Osteocyte (in vitro differentiated cells): ENCODE measurements at places on chromosomes 13 and 19.
A peak's percentile ranks its signal among the peaks of the same experiment; 100 is the strongest.

DNA sequence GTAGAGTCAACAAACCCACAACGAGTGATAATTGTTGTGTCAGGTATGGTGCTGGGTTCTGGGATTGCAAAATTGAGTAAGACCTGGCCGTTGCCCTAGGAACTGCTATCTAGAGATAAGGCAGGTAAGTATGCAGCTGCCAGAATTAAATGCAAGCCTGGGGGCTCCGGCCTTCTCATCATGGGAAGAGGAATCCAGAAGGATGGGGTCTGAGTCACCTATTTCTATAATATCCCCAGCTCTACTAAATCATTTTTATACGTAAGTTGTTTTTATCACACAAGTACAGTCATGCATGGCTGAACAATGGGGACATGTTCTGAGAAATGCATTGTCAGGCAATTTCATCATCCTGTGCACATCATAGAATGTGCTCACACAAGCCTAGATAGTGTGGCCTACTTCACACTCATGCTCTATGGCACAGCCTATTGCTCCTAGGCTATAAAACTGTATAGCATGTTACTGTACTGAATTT, 203.0 kb downstream of the KLF5 start:
- H3K27ac ChIP-seq, result no peak overlapping the region
- no peak for DNase-seq
- H3K27me3 ChIP-seq, result peaks cover 10% of the 10 kb centered on the region

- DNase-seq, result no peak
- peak overlapping the region; percentile 66 for H3K27ac ChIP-seq
- no peaks in the 10 kb centered on the region for H3K27me3 ChIP-seq
- peaks cover 52% of the 10 kb centered on the region for H3K4me1 ChIP-seq
Measured at GRCh38 chr13:30743319-30744055, 8.1 kb downstream of the ALOX5AP start.

DNA sequence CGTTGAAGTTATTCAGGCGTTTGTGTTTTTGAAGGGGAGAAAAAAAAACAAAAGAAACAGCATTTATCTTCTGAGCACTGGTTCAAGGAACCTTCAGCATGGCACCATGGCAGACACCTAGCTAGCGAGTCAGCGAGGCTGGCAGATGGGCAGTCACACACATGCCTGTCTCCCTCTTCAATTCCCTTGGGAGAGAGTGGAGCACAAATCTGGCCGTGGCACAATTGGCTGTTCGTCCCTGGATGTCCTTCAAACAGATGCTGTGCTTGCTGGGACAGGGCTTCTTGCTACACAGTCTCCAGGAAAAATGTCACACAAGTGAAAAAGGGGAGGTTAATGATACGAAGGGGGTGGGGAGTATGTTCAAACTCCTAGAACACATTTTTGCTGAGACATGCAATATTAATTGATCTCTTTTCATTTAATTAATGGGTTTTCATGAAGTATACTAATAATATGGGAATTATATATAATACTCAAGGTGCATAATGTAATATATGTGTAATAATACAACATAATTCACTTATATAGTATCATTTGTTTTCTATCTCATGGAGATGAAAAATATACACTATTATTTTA, 1674.5 kb upstream of the SLC10A2 start:
- H3K27me3 ChIP-seq, result no peaks in the 10 kb centered on the region
- no peak for DNase-seq
- H3K36me3 ChIP-seq, result no peaks in the 10 kb centered on the region
- no peak overlapping the region for H3K4me3 ChIP-seq
- H3K4me1 ChIP-seq, result peaks cover 7% of the 10 kb centered on the region

DNA sequence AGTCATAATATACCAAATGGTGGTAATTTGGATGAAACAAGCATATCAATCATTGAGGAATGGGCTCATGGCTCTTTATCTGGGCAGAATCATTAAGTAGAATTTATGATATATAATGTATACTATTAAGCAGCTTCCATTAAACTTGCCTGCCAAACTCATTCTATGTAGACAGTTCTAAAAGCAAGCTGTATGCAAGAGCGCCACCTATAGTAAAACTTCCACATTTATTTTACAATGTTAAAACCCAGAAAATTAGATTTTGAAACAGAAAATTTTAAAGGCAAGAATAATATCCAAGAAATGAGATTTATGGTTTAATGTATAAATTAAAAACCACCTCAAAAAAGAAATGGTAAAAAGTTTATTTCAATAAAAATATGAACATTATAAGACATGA, 161.5 kb downstream of the MZT1 start:
- H3K27ac ChIP-seq, result no peak overlapping the region
- H3K4me3 ChIP-seq, result no peak overlapping the region
- no peaks in the 10 kb centered on the region for H3K4me1 ChIP-seq
- H3K27me3 ChIP-seq, result peaks cover 24% of the 10 kb centered on the region
- no peak for DNase-seq

- no peak overlapping the region for H3K27ac ChIP-seq
- no peak for DNase-seq
- H3K4me1 ChIP-seq, result peaks cover 9% of the 10 kb centered on the region
- H3K36me3 ChIP-seq, result no peaks in the 10 kb centered on the region
- no peak overlapping the region for H3K4me3 ChIP-seq
- no peaks in the 10 kb centered on the region for H3K27me3 ChIP-seq
Measured at GRCh38 chr19:27962264-27962663, 1250.7 kb downstream of the UQCRFS1 start.
